ENCODE measurements at places on chromosomes 6 and 20.

- no peak for DNase-seq
Measured at GRCh38 chr20:61846741-61847419, 218.8 kb downstream of the TAF4 start.

- no peak for DNase-seq
Measured at GRCh38 chr6:85183841-85184240, 266.0 kb upstream of the NT5E start.

GRCh38 chr6:13454286-13455221 is 32.8 kb downstream of the GFOD1 start:
- peak; percentile 48 for DNase-seq

DNA sequence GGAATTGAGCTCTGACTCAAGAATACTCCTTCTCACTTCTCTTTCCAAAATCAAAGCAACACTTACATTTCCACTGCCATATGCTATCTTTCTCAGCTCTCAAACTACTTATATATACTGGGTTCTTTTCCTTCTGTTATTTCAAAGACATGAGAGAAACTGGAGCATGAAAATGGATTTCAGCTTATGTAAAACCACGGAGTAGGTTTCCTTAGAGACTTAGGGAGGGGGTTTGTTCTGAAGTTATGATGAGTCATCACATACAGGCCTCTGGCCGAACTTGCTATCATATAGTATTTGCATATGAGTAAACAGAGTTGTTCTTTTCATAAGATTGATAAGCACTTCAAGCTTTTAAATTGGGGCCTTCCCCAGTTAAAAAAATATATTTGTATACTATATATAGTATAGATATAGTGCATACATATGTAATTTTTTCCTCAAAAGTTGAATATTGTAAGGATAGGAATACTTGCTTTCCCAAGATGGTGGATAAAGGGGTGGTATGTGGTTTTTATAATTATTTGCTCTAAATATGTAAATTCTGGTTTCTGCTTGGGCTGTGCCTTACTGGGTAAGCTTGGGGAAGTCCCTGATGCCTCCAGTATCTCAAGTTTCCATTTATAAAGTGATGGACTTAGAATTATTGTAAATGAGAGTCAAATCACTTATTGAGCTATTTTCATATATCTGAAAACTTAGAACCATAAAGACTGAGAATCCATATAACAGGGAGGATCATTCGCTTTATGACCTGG is 273.9 kb downstream of the RFPL4B start:
- DNase-seq = no peak

- DNase-seq = no peak
Measured at GRCh38 chr6:21176197-21176596, 417.4 kb upstream of the SOX4 start.

GRCh38 chr6:155801046-155801445 is 345.4 kb upstream of the NOX3 start:
- DNase-seq = no peak

All from substantia nigra (tissue), 51 donors.